T-helper 22 cell (primary cell): ENCODE measurements at places on chromosomes 6 and 20.

GRCh38 chr6:87152526-87152955 is 2.8 kb upstream of the ZNF292 start:
- no peak for DNase-seq

- no peak for DNase-seq
Measured at GRCh38 chr6:167543602-167544497, 219.0 kb downstream of the TTLL2 start.

GRCh38 chr20:41746635-41747034 is 128.5 kb upstream of the CHD6 start:
- no peak for DNase-seq

GRCh38 chr20:21920211-21920610 is 214.7 kb downstream of the PAX1 start:
- DNase-seq, result no peak

DNA sequence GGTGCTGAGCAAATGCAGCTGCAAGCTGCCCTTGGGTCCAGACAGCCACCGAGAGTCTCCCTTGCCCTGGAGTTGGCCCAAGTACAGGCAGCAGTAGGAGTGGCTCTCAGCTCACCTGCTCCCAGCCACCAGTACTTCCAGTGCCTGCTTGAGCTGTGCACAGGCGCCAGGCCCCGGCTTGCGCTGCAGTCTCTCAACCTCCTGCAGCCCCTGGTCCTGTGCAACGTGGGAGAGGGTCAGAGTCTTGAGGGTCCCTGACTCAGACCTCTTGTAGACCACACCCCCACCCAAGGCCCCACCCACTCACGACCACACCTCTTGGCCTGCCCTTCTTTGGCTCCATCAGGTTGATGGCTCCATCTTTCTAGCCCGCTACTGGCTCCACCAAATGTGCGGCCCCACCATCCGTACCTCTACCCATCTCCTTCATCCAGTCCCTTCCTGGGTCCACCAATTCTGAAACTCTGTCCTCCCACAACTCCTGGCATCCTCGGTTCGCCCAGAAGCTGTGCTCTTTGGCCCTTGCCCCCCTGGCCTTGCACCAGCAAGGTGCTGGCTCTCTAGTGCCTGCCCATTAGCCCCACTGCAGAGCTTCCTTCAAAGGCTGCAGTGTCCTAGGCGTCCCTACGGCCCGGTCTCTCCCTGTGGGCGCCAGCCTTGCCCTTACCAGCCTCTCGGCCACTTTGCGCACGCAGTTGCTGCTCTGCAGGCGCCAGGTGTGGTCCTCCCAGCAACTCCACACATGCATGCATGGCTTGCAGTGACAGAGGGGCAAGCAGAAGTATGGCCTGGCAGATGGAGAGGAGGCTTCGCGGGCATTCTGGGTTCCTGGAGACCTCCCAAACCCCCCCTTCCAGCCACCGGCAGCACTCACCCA is 16.5 kb upstream of the SPAG4 start:
- no peak for DNase-seq

DNA sequence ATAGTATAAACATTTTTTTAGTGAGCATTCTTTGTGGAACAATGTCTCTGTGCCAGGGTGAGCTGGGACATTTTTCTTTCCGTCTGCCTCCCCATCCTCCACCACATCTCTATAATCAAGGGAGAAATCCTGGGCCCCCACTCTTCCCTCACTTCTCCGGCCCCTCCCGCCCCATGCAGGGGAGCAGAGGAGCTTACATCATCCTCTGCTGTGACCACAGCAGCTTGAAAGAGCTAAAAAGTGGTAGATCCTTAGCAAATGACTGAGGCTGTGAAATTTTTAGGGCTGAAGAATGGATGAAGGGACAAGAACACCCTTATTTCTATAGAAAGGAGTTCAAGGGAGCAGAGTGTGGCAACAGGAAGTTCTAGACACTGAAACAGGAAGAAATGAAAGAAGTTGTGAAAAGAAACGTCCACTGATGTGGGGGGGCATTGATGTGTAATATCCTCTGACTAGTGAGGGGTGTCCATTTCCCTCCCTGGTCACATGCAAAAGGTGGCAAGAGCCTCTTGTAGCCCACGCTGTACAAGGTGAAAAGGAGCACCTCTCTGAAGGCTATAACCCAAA is 380.3 kb upstream of the JARID2 start:
- no peak for DNase-seq

- no peak for DNase-seq
Measured at GRCh38 chr20:51936377-51936776, 134.1 kb upstream of the SALL4 start.

- no peak for DNase-seq
Measured at GRCh38 chr6:143227675-143228074, 167.0 kb downstream of the AIG1 start.

GRCh38 chr6:100665041-100665380 is 200.3 kb upstream of the SIM1 start:
- DNase-seq, result no peak

DNA sequence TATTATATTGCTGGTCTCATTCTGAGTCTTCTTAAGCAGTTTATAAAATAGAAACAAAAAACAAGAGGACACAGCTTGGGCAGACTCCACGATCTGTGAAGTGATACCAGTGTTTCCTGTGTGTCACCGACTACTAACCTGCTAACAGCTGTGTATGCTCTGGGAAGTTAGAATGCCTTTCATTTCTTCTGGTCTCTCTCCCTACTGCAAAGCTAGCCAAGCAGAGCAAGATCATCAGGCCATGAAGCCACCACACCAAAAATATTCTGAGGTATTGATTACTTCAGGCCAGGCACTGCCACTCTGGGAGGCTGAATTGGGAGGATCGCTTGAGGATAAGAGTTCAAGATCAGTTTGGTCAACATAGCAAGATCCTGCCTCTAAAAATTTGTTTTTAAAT is 46.9 kb upstream of the SMIM29 start:
- no peak for DNase-seq

- DNase-seq, result no peak
Measured at GRCh38 chr6:111478749-111479148, 4.3 kb downstream of the REV3L start.

DNA sequence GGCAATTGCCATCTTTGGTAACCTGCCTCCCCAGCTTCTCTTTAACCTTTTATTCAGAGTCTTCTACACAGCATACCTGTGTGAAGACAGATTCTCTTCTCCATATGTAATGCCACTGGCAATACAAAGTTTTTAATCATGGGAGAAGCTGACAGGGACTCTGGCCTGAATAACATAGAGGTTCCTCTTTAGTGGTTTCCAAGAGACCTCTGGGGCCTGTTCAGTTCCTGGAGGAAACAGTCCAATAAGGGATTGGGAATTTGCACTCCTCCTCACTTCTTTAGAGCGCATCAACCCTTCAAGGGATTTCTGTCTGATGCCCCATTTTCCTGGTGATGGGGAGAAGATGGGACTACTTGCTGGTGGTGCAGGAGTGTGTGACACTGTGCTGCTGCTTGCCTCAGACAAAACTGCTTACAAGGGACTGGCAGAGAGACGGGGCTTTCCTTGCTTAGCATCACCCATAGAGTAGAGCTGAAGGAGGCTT is 1.4 kb downstream of the RIMS1 start:
- no peak for DNase-seq

GRCh38 chr6:147322299-147323162 is 118.3 kb downstream of the STXBP5 start:
- no peak for DNase-seq

DNA sequence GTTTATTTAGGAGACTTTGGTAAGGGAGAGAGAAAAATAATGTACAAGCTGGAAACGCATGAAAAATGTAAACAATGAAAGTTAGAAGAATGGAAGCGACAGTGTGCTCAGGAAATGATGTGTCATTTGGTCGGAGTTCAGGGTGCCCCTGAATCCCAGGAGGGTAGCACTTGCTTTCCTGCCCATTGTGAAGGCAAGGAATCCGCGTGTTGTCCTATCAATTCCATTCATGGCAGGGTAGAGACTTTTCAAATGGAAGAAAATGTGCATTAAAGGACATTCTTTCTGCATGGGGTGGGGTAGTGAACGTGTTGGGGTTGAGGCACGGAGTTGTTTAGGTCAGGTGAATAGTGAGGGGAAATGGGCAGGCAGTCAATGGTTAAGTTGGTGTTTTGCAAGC is 33.7 kb downstream of the GCNT2 start:
- DNase-seq, result no peak

DNA sequence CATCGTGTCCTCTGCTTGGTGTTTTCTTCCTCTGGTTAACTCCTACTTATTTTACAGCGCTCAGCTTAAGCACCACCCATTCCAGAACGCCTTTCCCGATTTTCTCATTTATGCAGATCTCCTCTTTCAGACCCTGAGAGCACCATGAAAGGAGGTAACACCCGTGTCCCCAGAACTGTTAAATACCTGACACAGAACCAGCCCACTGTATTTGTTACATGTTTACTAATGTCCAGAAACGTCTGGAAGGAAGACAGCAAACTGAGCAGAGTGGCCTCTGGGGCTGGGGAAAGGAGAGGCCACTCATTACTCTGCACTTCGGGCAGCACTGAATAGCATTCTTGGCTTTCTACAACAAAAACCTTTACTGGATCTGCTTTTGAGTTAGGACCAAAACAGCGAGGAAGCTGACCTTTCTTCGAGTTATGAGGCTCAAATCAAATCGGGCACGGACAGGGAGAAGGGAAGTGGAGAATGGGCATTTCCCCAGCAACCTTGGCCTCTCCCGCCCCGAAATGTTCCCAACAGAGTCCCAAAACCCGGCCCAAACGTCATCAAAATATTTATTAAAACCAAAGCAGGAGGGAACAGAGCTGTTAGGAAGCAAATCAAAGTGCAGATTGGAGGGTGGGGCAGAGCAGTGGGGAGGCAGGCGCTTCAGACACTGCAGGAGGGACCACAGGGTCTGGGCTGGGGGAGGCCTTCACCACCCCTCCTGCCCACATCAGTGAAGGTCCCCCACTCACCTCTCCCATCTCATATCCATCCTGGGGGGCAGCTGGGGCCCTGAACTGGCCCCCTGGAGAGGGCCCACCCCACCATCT is 1.1 kb upstream of the NECAB3 start:
- DNase-seq, result no peak

GRCh38 chr6:32092760-32093497 is 16.2 kb downstream of the TNXB start:
- no peak for DNase-seq

DNA sequence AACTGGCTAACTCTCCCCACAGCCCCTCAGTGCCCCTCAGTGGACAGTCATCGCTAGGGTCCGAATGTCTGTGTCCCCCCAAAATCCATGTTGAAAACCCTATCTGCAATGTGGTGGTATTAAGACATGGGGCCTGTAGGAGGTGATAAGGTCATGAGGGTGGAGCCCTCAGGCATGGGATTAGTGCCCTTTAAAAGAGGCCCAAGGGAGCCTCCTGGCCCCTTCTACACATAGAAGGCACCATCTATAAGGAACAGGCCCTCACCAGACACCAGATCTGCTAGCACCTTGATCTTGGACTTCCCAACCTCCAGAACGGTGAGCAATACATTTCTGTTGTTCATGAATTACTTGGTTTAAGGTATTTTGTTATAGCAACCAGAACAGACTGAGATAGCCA is 6.7 kb upstream of the TRAF3IP2 start:
- DNase-seq, result no peak

- no peak for DNase-seq
Measured at GRCh38 chr6:94456266-94456665, 1036.9 kb upstream of the EPHA7 start.

DNA sequence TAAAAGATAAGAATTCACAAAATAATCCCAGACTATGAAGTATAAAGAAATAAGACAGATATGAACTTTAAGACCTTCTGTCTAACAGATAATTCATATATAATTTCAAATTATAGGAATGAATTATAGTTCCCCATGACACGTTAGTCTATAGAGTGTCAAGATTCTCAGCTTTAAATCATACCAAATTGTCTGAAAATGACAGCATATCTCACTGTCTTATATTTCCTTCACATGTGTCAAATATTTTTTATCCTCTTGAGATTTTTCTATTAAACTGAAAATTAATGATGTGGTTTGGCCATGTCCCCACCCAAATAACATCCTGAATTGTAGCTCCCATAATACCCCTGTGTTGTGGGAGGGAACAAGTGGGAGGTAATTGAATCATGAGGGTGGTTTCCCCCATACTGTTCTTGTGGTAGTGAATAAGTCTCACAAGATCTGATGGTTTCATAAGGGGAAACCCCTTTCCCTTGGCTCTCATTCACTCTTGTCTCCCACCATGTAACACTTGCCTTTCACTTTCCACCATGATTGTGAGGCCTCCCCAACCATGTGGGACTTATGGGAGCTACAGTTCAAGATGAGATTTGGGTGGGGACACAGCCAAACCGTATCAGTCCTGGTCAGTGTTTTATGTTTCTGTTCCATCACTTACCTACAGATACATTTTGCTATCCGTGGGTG is 825.3 kb upstream of the GJE1 start:
- DNase-seq, result no peak

DNA sequence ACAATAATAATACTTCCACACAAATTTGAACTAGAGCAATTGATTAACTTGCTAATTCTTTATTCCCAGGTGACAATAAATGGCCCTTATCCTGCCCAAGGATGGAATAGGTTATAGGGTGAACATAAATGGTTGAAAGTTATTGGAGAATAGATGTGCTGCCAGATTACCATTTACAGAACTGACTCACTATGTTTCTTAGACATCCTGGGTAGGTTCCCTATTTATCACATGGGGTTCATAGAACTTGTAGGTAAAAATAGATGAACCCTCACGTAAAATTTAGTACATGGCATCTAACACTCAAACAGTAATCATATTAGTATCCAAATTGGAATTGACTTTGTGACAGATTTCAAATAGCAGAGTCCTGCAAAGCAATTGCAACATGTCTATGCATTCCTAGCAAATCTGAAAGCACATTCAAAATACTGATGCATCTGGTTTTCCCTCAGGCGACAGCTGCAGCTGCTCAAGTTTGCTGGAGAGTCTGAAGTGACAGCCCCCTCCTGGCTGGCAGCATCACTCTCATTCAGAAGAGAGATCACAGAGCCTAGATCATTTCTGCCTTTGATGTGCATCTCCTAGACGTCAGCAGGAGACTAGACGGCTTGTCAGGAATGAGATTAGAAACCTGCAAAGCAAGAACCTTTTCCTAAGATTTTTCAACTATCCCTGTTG is 80.2 kb upstream of the RNF217 start:
- no peak for DNase-seq

DNA sequence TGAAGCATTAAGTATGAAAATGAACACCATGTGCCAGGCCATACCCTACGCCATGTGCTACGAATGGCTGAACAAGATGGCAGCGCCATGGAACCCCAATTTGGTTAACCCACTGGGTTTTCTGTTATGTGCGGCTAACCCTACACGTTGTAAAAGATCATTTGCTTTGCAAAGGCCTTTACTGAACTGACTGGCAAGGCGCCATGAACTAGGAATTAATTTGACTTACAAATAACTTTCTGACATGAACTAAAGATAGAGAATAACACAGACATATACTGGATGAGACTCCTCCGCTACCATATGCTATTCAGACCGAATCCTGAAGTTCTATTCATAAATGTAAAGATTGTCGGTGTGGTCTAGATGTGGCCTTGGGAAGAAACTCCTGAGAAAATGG is 3.9 kb downstream of the CNKSR3 start:
- no peak for DNase-seq

GRCh38 chr20:45826381-45827019 is 612 bp downstream of the TNNC2 start:
- no peak for DNase-seq
